ENCODE measurements at places on chromosomes 3 and 15.

- DNase-seq, result no peak
These were observed 30.1 kb upstream of the SLC24A5 start for GRCh38 chr15:48090666-48091065.

DNA sequence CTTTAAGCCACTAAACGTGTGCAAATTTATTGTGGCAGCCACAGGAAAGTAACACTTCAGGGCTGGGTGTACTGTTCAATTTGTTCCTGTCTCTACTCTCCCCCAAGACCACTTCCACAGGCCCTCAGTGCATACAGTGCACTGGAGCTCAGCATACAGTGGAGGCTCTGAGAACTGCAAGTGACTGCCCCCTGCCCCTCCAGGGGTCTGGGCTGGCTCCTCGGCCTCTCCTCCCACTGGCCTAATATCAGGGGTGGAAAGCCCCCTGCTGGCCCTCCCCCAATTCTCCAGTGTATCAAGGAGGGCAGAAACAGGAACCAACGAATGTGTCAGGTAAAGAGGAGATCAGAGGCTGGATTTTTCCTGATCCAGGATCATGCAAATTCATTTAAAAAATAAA is 19.9 kb upstream of the HEG1 start:
- DNase-seq, result no peak

- DNase-seq, result no peak
These were observed 55.1 kb upstream of the AGTR1 start for GRCh38 chr3:148642616-148643015.

GRCh38 chr3:144663456-144664436 is 692.1 kb downstream of the DIPK2A start:
- peak; percentile 6 for DNase-seq

DNA sequence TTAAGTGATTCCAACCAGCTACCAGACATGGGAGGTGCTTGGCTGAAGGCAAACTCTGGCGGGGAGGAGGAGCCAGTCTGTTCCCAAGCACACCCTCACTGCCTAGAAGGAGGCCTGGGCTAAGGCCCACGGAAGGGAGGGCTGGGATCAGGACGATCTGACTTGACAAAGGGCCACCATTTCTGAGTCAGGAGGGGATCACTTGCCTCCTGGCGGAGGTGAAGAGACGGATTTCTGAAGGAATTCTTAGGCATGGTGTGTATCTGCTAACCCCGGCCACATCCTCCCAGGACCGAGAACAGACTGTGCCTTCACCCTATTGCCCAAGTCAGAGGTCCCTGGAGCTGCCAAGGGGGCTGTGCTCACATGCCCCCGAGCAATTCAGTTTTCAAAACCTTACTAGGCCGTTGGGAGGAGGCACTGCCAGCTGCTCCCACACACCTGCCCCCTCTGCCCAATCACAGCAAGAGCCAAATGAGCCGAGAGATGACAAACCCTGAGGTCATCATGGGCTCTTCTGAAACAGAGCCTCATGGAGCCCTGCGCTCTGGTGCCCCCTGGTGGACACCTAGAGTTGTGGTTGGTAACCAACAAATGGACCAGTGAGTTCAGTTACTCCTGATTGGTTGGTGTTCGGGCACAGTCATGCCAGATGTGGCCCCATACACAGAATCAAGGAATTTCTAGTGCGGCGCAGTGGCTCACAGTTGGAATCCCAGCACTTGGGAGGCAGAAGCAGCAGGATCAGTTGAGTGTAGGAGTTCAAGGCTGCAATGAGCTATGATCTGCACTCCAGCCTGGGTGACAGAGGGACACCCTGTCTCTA is 6.5 kb upstream of the TNK2 start:
- DNase-seq, result no peak
